ENCODE measurements at places on chromosomes 11 and 22. TPM values are rescaled to one million over a fixed set of nuclear protein-coding genes. Genes with fewer than 3 reads are reported as not detected.
A peak's percentile ranks its signal among the peaks of the same experiment; 100 is the strongest.

- DNase-seq: no peak
These were observed 419.3 kb upstream of the FAT3 start for GRCh38 chr11:91805293-91805692.

- no peak for DNase-seq
These were observed 56.2 kb downstream of the BCL2L13 start for GRCh38 chr22:17694752-17695151.

Gene UCP3
- 0.17 TPM for total RNA-seq

Gene TMEM151A
- 2.8 TPM for total RNA-seq

DNA sequence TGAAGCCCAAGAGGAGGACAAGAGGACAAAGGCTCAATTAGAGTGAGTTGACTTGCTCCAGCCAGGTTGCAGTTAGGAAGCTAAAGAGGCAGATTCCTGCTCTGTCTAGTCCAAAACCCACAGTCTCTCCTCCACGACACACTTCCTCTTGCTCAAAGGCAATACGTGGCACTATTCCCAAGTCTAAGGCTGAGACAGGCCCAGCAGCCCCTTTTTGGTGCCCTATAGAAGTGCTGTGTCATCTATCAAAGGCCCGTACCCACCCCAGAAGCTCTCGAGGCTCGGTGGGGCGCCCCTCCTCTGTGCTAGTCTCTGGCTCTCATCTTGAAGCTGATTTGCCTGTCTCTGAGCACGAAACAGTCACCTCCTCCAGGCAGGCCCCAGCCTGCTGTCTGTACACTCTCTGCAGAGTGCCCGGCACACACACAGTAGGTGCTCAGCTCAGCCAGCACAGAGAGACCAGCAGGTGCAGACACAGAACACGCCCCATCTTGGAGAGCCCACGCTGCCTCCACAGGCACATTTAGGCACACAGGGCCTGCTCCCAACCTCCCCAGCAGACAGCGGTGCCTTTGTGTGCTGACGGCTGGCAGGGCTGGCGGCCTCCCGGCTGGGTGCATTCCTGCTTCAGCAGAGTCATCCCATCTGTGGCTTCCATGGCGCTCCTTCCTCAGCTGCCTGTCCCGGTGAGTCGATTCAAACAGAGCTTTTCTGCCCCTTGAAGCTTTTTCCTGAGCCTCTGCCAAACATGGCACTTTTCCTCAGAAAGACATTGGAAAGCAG lies 52.8 kb downstream of the MYH9 start:
- peak; percentile 75 for DNase-seq

Gene C11orf42
- not detected for total RNA-seq

GRCh38 chr11:65170058-65170534 lies at the start of gene SPDYC:
Gene SPDYC, plus strand, starts transcription at chr11:65170233. Its CDS starts 1,125 bp downstream, at chr11:65171358.
- peak; percentile 19 for DNase-seq

Gene MED17
- 38.6 TPM for total RNA-seq
